ENCODE measurements at places on chromosomes 5 and 9.

DNA sequence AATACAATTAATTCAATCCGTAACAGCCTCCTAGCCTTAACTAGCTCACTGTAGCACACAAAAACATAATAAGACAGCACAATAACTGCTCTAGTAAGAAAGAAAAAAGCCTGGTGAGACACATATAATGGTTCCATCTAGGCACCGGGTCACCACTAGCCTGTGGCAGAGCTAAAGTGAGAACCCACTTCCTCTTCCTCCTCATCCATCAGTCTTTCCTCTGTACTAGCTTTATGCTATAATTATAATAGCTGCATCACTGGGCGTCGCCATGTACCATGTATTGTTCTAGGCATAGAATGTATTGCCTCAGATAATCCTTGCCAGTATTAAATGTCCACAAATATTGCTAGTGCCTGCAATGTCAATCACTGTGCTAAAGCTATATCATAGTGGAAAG lies 23.1 kb downstream of the ADRB2 start:
- DNase-seq: no peak

- DNase-seq: no peak
These were observed 162.0 kb upstream of the CDKN2B start for GRCh38 chr9:22170990-22171670.

DNA sequence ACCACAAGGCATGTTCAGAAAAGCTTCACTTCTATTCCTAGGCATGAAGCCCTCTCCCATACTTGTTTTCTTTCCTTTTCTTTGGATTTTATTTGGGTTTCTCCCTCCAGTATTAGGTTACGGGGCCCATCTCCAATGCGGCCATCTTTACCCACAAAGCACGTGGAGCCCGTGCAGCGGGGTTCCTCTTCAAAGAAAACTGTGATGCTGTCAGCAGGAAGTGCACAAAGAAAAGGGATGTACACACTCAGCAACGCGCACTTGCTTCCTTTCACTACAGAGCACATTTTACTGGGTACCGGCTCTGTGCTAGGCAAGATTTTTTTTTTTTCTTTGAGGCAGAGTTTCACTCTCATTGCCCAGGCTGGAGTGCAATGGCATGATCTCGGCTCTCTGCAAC lies 106.6 kb downstream of the COL23A1 start:
- DNase-seq: peak; percentile 22

- DNase-seq: no peak
These were observed 181.7 kb downstream of the KCTD16 start for GRCh38 chr5:144352330-144352729.

DNA sequence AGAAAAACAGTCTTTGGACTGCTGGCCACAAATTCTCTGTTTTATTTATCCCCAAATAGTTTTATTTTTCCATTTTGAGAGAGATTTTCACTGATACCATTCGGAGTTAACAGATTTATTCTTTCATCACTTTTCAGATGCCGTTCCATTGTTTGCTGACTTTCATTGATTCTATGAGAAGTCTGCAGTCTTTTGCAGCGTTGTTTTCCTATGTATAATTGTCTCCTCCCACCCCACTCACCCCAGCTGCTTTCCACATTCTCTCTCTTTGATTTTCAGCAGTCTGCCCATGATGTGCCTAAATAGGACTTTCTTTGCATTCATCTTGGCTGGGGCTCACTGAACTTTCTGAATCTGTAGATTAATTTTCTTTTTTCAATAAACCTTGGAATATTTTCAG lies 107.6 kb downstream of the C9orf50 start:
- no peak for DNase-seq

DNA sequence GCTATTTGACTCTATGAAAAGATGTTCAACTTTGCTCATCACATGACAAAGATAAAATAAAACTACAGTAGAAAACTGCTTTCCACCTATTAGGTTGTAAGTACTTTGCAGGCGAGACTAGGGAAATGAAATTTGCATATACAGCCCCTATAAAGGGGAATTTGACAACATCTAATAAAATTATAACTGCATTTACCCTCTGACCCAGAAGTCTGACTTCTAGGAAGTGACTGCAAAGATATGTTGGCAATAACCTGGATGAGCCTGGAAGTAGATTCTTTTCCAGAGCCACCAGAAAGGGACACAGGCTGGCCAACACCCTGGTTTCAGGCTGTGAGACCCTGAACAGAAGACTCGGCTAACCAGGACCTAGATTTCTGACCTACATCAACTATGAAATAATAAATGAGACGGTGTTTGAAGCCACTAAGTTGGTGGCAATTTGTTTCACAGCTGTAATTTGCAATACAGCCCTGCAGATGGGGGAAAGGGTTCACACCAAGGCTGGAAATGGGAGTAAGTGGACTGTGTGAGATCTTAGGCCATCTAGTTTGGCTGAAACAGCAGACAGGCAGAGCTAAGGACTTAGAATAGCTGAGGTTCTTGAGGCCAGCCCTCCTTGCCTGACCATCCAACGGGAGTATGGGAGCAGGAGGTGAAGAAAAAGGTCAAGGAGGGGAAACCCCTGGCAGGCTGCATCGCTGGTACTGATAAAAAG lies 106.6 kb downstream of the SIL1 start:
- no peak for DNase-seq

DNA sequence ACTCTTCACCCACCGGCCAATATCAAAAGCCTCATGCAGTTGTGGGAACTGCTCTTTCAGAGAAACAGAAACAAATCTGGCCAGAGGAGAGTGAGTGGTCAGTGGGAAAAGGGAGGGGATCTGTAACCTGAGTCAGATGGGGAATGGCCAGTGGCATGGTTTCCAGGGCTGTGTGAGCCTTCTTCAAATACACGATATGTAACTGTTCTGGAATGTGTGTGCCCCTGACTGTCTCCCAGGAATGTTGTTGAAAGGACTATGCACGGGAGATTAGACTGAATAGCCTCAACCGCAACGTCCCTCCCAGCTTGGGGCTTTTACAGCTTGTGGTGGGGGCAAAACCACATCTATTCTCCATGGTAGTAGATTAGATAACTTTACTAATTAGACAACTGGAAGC lies 60.8 kb downstream of the SH3TC2 start:
- no peak for DNase-seq

DNA sequence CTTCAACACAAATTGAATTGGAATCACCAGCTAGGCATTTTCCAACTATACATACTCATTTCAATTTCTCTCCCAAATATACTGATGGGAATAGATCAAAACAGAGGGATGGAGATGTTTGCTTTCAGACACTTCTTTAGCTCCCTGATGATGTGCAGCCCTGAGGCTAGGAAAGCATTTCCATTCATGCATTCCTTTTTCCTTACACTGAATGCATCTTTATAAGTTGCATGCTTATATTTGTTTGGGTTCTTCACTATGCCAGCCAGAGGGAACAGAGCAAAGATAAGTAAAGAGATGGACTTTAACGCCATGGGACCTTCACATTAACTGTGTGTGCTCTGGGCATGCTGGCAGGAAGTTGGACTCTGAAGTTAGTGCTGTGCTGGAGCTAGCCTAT lies 696.5 kb upstream of the CDH9 start:
- no peak for DNase-seq

DNA sequence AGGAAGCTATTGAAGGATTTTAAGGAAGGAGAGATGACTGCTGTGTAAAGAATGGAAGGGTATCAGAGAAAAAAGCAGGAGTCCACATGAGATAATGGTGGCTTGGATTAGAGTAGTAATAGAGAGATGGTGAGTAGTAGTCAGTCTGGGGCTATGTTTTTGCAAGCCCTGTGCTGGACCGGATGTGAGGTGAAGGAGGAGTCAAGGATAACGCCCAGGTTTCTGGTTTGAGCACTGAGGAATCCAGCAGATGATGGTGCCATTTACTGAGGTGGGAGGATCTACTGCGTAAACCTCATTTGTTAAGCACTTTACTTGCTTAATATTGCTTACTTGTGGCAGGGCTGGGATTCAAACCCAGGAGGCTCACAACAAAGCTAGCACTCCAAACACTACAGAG lies 1.1 kb downstream of the TIGD6 start:
- no peak for DNase-seq

- DNase-seq: no peak
These were observed 44.4 kb downstream of the FNBP1 start for GRCh38 chr9:129998491-129999140.

DNA sequence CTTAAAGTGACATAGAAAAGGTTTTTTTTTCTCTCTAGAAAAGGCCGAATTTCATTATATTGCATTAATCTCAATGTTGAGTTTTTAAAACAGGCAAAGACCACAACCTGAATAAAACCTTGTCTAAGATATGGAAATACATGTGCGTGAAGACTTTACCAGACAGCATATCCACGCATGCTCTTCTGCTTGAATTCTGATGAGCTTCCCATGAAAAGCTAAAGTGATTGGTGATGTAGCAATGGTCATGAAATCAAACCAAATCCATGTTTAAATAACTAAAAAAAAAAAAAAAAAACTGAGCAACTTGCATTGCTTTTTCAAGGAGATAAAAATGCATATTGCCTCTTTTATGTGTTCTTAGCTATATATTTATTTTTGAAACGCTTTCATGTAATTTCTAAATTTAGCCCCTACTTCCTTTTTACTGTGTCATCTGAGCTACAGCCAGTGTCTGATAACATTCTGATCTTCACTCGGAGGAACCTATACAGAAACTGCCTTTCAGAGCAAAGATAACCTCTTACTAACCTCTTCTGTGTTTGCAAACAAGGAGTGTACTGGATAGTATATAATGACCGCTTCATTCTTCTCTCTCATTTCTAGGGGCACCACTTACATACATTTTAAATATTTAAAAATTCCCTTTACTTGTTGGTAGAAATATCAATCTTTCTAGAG lies 179.1 kb upstream of the GNA14 start:
- no peak for DNase-seq

DNA sequence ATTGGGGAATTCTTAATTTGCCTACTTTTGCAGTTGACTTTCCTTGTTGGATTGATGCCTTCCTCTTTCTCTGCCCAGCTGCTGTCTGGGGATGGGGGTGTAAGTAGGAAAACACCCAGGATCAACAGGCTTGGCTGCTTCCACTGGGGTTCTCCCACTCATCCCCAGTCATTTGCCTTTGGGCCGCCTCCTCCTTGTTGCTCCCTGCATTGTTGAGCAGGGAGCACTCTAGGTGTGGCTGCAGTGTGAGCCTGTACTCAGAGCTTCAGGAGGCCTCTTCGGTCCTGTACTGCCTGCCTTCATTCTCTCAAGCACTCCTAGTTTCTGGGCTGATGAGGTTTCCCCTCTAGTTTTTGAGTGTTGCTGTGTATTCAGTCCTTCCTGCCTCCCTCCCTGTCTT lies 12.1 kb downstream of the RHOBTB3 start:
- no peak for DNase-seq

DNA sequence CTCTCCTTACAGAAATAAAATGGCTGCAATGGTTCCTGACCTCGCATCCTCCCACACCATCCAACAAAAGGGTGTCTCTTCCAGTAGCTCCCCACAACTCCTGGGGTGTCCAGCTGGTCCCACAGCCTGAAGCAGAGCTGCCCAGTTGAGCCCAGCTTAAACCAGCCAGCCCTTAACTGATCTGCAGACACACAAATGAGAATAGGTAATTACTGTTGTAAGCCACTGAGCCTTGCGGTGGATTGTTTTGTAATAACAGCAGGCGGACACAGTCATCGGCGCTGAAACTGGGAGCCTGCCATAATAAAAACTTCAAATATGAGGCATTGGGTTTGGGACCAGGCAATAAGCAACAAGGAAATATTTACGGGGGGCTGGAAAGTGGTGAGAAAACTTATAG lies 10.4 kb upstream of the ZBTB43 start:
- DNase-seq: no peak

- DNase-seq: no peak
These were observed 73.1 kb downstream of the RGS3 start for GRCh38 chr9:113536483-113537228.

DNA sequence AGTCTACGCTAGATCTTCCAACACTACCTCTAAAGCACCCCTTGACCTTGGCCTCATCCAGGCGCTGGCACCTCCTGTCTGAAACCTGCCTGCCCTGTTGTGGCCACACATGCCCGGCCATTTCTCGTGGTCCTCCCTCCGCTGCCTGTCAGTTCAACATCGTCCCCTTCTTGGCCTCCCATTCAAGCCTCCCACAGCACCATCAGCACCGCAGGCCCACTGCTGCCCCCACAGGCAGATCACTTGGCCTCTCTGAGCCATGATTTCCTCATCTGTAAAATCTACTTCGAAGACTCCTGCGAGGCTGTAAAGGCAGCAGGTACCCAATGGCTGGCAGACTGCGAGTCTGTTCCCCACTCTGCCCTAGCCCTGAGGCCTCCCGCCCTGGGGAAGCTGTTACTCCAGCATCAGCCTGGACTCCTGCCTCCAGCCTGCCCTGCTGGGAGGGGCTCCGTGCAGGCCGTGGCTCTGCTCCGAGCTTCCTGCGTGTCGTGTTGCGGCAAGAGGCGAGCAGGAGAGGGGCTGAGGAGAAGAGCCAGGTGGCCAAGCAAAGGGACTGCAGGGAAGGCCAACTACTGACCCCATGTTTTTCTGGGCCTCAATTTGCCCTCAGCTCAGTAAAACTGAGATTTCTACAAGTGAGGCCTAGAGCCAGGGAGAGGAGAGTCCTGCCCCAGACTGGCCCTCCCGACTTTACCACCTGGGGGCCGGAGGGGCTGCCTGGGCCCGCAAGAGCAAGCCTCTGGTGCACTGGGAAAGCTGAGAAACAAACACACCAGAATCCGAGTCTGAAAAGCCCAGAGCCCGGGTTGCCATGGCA lies 70.5 kb upstream of the LRRTM2 start:
- DNase-seq: no peak

- no peak for DNase-seq
These were observed 20.2 kb downstream of the FAXDC2 start for GRCh38 chr5:154830219-154830595.

DNA sequence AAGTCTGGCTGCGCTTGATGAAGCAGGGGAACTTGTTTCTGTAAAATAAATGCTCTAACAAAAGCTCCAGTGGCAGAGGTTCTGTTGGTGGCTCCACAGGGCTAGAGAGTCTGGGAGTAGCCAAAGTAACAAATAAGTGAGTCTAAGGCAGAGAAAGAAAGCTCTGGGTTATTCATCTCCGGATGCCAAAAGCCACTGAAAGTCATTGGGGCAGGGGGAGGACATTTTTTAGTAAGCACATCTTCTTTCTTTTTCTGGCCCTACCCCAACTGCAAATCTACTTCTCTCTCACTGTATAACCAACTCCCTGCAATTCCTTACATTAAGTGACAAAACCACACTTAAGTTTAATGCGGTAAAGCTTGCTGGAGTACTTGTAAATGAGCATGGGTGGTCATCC lies 141.6 kb downstream of the INSYN2B start:
- no peak for DNase-seq

DNA sequence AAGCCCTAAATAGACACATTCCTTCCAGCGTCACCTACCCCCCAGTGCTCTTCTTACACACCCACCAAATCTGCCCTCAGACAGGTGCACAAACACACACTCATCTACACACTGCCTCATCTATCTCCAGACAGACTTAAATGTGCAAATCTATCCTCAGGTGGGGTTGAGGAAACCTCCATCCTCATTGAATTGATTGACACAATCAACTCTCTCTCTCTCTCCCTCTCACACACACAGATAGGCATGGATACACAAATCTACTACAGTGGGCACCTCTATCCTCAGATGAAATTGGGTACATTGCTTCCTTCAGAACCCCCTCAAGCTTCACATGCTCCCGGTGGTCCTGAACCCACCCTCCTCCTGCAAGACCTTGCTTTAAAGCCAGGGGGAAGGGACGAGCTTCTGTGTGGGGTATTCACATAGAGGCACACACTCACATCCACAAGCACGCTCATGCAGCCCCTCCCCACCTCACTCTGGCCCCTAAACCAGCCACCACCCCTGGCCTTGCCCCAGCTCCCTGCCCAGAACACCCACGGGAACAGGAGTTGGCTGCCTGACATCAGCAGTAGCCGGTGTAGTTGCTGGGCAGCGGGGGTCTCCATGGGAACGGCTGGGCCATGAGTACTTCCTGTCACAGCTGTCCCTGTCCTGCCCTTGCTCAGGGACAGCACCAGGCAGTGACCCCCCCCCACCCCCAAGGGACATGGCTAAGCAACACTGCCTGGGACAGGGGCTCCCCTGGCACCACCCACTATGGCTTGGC lies 22.8 kb downstream of the PCDH1 start:
- no peak for DNase-seq

Measured in stimulated activated CD4-positive, alpha-beta T cell treated with anti-CD3 and anti-CD28 coated beads, TNF-alpha, amount 100 ng/mL, for 4 hours (primary cell).